ENCODE measurements at places on chromosomes 16 and 17. TPM values are rescaled to one million over a fixed set of nuclear protein-coding genes. Genes with fewer than 3 reads are reported as not detected.

DNA sequence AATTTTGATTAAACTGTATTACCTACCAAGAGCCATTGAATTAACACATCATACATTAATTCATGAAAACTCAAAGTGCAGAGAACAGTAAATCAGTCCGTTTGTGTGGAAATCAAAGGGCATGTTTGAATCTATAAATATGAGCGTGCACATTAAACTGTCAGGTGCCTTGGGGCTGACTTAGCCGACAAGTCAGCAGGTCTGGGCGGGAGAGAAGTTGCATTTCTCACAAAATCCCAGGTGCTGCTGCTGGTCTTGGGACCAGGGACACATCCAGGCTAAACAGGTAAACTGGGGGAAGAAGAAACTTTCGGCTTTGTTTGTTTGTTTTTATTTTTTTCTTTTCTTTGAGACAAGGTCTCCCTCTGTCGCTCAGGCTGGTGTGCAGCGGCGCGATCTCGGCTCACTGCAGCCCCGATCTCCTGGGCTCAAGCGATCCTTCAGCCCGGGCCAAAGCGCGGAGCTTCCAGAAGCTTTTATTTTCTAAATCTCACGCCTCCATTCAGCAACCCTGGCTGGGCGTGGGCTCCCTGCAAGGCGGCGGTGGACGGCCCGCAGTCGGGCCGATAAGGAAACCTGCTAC is 213.9 kb downstream of the MRTFB start:
- no peak for DNase-seq

SLC52A1 gene
- total RNA-seq = not detected

DNA sequence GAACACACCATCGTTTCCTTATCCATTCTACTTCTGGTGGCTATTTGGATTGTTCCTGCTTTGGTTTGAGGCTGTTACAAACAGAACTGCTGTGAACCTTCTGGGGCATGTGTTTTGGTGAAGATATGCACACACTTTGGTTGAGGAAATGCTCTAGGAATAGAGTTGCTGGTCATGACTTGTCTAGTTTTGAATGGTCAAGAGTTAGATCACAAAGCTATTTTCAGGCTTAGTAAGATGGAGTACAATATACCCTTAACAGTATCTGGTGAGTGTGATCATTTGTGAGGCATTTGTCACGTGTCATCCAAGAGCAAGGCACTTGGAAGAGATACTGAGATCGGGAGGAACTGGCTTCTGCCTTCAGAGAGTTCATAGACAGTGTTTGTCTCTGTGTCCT is 47.0 kb upstream of the CACNG5 start:
- DNase-seq = no peak

DNA sequence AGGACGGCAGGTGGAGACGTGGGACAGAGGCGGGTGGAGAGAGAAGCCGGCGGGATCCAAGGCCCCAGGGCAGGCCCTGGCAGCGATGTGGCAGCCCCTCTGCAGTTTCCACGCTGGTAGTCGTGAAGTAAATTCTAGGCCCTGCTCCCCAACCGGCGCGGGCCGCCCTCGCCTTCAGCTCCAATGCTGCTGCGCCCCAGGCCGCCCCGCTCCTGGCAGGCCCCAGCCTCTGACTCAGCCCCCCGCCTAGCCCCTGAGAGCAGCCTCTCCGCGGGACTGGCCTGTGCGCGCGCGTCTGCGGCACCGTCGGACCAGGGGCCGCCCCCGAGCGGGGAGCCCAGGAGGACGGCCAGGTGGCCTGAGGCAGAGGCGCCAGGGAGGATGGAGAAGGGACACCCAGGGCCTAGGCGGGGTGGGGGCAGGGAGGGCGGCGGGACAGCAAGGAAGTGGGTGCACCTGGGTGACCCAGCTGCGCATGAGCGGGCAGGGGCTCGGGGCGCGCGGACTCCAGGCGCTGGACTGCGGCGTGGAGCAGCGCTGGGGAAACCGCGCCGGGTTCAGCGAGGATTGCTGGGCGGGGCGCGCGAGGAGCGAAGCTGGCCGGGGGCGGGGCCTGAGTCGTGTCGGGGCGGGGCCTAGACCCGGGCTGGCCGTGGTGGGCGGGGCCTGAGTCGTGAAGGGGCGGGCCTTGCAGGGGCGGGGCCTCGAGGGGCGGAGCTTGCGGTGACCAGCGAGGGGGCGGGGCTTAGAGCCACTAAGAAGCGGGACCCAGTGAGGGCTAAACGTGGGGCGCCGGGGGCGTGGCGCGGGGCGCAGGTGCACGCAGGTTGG is 29.6 kb downstream of the ZNF778 start:
- DNase-seq = peak; percentile 80

TEKT1 gene
- not detected for total RNA-seq

- DNase-seq = no peak
Measured at GRCh38 chr16:50079397-50080140, 13.8 kb downstream of the HEATR3 start.

- no peak for DNase-seq
Measured at GRCh38 chr17:45971698-45972141, 27.3 kb upstream of the STH start.
